ENCODE measurements at places on chromosomes 6 and 20.
A peak's percentile ranks its signal among the peaks of the same experiment; 100 is the strongest.

GRCh38 chr6:36754582-36755434, 57.2 kb downstream of the RAB44 start:
- no peak for DNase-seq

- DNase-seq, result no peak
These were observed 9.2 kb downstream of the SHPRH start for GRCh38 chr6:145954985-145955384.

DNA sequence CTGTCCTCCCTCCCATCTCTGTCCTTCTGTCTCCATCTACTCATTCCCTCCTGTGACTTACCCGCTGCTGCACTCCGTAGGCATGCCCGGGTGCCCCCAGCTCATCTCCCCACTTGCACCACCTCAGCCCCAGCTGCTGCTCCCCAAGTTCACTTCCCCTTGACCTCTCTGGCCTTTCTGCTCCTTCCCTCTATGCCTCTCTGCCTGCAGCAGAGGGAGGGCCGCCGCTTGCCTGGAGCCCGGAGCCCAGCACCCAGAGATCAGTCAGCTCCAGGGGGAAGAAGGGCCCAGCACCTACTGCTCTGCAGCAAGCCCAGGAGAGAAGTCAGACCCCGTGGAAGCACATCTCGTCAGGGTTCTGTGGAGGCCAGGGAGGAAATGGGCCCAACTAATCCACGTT, 97.4 kb downstream of the LRFN2 start:
- no peak for DNase-seq

GRCh38 chr6:20978151-20978614, 443.9 kb downstream of the CDKAL1 start:
- no peak for DNase-seq

- peak; percentile 3 for DNase-seq
These were observed 293.2 kb downstream of the BTBD9 start for GRCh38 chr6:38346291-38347079.

DNA sequence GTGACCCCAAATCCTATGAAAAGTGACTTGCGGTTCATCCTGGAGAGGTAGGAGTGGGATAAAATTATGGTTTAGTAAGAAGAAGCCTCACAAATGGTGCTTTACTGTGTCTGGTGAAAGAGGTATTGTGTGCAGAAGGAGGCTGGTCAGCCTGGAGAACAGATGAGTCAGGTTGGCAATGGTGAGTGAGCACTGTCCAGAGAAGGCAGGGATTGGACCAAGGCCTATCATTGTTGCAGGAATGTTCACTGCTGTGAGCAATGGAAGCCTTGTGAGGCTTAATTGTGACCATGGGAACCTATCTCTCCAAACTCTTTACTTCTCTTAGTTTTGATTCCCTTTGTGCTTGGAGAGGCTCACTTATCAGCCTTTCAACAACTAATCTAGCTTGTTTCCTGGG, 89.0 kb upstream of the KCNK16 start:
- DNase-seq, result no peak

DNA sequence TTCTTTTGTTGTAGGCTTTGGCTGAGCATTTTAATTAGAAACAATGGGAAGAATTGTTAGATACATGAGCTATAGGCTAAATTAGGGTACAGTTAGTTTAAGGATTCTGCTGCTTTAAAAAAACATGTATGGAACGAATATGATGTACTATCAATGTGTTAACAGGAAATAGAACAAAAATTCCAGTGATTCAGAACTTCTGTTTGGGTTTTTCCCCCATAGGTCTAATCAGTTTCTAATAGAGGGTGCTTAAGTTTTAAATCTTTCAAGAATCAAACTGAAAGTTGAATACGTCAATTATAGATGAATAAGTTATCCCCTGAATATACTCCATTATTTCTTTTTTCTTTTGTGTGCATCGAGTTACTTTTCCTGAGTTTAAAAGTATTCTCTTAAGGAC, 1.9 kb downstream of the TAB2 start:
- no peak for DNase-seq

GRCh38 chr6:142824426-142824825, 120.5 kb downstream of the HIVEP2 start:
- DNase-seq, result no peak

DNA sequence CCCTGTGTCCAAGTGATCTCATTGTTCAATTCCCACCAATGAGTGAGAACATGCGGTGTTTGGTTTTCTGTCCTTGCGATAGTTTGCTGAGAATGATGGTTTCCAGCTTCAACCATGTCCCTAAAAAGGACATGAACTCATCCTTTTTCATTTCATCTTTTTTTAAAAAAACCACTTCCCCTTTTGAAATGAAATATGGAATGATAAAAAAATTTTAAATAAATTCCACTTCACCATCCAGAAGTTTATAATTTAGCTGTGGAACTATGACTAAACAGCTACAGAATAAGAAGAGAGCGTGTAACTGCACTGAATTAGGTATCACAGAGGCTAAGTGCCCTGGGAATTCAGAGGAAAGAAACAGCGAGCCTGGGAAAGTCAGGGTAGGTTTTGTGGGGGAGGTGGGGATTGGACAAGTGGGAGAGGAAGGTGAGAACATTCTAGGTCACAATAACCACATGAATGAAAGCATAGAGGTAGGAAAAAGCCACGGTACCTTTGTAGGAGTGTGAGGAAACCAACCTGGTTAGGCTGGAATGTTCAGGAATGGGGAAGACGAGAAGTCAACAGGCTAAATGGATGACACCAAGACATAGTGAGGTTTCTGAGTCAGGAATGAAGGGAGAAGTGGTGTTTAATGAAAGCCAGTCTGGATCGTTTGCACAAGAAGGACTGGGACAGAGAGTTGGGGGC, 11.0 kb downstream of the TRIM10 start:
- DNase-seq, result no peak

DNA sequence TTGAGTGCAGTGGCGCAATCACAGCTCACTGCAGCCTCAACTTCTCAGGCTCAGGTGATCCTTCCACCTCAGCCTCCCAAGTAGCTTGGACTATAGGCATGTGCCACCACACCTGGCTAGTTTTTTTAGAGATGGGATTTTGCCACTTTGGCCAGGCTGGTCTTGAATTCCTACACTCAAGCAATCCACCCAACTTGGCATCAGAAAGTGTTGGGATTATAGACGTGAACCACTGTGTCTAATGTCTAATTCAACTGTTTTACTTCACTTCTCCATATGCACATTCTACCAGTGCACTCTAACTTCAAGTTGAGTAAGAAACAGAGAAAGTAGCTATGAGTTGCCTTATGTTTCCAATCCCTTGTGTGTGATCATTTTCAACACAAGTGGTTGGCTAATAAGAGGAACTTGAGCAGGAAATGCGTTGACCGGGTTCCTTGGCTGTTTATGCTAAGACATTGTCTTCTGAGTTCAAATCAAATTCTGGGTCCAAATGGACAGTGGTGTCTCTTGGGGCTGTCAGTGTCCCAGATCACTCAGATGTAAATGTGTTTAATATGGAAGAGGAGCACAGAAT, 23.9 kb downstream of the ZNF337 start:
- no peak for DNase-seq

DNA sequence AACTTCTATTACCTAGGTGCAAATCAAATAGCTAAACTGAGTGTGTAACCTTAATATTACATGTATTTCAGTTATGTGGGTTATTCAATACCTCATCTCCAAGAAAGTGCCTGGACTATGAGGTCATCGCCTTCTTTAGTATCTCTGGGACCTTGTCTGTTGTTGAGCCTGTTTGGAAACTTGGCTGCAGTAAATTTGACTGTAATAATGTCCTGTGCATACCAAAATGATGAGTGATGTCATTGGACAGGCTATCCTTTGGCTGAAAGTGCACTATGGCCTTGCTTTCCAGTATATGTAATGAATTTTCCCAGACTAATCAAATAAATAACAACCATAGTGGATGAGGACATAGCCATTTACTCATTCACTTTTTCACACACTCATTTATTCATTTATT, 455.1 kb downstream of the ADGRB3 start:
- DNase-seq, result no peak
